ENCODE measurements at places on chromosomes 1 and 21.

- no peak for DNase-seq
These were observed 2.0 kb downstream of the EPHB2 start for GRCh38 chr1:22712502-22713271.

- DNase-seq = no peak
These were observed 895.6 kb downstream of the TTLL7 start for GRCh38 chr1:83103341-83103740.

- DNase-seq = no peak
These were observed 158.5 kb upstream of the LMO4 start for GRCh38 chr1:87170157-87170556.

DNA sequence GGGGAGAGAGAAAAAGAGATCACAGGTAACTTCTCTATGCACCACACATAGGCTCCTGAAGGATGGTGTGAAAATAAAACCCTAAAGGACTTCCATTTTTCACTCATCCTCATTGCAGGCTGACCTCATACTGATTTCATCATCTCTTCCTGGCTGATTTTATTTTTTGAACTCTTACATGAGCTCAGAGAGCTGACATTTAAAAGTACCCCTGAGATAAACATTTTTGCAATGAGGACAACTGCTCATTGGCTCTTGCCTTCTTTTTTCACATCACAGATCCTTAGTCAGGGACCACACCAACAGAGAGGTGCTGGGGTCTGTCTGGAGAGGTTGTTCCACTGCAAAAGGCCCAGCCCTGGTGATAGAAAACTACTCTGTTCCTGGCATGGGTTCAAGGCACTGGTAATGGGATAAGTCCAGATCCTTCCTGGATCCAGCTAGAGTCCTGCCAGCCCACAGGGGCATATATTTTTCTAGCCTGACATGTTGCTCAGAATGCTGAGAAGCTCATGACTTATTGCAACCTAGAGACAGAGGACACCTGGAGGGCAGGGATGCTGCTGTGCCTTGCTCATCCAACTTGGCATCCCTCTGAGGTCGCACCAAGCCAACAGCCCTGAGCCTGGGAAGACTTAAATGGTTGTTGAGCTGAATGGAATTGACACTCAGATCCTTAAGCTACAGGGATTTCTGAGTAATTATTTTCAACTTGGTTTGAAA lies 360.0 kb downstream of the HHAT start:
- DNase-seq = no peak

DNA sequence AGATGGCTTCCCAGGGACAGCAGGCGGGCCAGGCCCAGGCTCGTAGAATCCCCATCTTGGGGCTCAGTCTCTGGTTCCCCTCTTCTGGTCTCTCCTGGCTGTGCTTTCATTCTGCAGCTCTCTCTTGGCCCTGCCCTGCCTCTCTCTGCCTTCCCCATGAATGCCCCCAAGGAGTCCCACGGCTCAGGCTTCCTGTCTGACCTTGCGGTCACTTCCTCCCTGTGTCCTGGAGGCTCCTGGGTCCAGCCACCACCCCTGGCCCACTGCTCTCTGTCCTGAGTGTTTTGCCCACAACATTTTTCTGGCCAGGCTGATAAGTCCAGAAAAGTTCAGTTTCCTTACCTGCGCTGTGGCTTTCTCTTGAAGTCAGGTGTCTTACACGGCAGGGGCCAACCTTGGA lies 29.1 kb downstream of the PIGP start:
- DNase-seq = no peak

DNA sequence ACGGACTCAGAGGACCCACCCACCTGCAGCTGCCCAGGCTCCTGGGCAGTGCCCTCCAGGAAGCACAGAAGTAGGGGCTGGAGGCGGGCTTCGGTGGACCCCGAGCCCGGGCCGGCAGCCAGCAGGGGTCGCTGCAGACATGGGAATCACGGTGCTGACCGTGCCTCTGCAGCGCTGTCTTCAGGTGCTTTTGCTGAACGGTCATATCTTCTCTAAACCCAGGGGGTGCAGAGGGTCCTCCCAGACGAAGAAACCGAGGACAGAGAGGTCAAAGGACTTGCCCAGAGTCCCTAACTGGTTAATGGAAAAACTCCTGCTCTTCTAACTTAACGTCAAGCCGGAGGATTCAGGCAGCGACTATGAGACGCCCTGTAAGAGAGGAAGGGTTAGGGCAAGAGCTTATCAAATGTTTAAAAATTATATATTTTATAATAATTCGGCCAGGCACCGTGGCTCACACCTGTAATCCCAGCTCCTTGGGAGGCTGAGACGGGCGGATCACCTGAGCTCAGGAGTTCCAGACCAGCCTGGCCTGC lies 21.5 kb upstream of the LEFTY2 start:
- no peak for DNase-seq

DNA sequence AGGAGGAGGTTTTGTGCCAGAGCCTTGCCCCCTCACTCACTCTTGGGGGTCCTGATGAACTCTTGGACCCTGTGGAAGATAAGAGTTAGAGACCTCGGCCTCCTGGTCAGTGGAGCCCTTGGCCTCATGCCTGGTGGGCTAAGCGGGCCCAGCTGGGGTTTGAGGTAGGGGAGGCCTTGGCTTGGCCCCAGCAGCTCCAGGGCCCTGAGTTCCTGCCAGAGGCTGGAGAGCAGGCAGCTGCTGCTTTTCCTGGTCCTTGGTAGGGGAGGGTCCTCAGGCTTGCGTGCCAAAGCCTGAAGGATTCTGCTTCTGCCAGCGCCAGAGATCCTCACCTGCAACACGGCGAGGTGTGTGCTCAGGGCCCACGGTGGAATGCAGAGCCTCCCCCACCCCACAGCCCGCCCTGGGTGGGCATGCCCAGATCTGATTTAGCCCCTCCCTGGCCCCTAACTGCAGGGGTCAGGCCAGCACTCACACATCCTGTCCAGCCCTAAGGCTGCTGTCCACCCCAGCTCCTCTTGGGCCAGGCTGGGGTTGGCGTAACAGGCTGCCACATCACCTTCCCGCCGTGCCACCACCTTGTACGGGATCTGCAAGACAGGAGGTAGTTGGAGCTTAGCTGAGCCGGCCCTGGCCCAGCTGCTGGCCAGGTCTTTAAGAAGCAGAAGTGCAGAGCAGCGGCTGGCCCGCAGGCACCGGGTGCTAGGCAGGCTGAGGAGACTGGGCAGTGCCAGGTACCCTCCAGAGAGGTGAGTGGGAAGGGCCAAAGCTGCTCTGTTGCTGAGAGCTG lies 4.7 kb downstream of the GALE start:
- DNase-seq = no peak

GRCh38 chr1:20234788-20235535 lies 48.6 kb upstream of the PLA2G2C start:
- DNase-seq = no peak

- no peak for DNase-seq
These were observed 44.5 kb upstream of the CCDC190 start for GRCh38 chr1:162905174-162906158.

DNA sequence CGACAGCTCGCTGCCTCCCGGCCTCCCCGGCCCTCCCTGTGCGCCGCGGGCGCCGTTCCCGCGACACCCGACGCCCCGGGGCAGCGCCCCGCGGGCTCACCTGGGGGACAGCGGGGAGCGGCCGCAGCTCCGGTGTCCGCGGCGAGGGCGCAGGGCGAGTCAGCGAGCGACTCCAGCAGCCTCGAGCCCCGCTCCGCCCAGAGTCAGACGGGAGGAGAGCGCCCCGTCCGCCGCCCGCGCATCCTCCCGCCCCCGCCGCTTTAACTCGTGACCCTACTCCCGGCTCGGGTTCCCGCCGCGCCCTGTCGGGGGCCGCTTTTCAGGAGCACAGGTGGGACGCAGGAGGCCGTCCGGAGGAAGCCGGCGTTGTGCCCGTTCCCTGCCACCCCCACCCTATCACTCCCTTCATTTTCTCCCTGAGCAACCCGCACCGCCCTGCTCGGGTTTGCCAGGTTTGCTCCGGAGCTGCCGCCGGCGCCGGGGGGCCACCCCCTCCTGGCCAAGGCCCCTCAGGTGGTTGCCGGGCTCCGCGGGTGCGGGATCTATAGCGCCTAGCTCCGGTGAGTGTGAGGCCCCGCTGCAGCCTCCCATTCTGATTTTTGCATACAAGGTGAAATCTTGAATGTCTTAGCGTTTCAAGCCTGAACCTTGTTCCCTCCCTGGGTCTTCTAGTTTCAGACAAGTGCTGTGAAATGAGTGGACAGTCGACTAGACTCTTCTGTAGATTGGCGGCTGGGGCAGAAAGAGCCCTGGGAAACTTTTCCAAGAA lies at the start of gene MCOLN3:
Gene MCOLN3 (minus strand): TSS at position 205 of the 769 bp plus-strand sequence. CDS start 3,140 bp downstream, outside the sequence.
- DNase-seq = peak; percentile 30

DNA sequence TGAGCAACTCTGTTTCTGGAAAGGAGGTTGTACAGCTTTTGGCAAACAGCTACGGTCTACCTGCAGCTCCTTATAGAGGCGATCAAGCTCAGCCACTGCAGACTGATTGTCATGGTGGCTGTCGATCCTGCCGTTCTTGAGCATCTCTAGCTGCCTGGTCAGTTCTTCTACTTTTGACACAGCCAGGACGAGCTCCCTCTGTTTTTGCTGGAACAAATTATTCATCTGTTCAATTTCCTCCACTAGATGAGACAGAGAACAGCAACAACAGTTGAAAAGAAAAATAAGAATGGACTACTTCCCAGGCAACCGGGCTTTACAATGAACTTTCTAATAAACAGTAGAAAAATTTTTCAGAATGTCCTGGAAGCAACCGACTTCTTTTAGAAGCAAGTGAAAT lies 42.5 kb downstream of the TP53BP2 start:
- no peak for DNase-seq

DNA sequence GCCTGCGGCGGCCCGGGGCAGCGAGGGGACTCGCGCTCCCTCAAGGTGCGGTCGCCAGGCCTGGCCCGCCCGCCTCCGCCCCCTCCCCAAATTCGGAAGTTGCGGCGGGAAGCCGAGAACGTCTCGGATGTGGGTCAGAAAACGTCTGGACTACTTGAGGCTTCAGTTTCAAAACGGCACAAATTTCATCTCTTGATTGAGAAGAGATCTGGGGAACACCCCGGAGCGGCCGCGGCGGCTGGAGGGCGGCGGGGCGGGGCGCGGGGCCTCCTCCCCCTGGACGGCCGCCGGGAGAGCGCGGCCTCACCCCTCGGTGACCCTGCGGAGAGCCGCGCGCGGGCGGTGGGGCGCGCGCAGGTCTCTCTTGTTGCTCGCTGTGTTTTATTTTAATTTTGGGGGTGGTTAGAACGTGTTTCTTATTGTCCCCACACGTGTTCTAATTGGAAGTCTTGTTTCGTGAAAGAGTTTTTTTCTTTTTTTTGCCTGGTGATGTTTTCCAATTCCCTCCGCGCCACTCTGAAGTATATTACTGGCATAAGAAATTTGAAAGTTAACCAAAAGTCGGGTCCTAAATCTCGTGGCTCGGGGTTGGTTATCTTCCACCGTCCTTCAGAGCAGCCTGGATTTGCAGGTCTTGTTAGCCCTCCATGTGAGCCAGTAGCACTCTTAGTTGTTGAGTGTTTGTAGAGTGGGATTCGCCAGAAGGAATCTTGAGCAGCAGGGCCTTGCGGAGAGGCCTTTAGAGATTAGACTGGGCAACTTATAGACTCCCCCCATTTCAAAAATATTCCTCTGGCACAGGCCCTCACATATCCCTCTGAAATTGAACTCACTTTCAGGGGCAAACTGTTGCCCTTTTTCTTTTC lies 749 bp downstream of the PCBP3 start:
- peak; percentile 15 for DNase-seq

GRCh38 chr1:168907786-168908348 lies 178.9 kb upstream of the DPT start:
- DNase-seq = no peak

DNA sequence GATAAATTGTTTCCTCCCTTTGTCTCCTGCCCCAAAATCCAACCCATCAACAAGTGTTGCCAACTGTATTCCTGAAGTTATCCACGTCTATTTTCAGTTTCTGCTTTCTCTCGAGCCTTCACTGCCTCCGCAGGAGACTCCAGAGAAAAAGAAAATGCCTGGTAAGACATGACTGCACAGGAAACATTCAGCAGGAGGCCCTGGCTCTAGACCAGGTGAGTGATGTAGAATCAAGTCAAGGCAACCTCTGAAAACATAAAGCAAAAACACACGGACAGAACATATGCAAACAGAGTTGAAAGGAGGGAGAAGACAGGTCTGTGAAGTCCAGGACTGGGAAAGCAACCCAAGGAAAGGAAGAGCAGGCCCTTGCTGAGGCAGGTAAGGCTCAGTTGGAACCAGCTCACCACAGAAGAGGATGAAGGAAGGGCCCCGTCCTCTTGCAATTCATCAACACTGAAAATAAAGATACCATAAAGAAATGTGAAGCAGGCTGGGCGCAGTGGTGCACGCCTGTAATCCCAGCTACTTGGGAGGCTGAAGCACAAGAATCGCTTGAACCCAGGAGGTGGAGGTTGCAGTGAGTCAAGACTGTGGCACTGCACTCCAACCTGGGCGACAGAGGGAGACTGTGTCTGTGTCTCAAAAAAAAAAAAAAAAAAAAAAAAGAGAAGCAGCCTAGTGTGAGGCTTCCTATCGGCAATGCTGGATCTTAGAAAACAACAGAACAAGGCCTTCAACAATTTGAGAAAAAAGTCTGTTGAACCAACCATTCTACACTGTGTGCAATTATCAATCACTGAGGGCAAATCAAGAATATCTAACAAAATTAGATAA lies 8.8 kb downstream of the NOL9 start:
- no peak for DNase-seq

DNA sequence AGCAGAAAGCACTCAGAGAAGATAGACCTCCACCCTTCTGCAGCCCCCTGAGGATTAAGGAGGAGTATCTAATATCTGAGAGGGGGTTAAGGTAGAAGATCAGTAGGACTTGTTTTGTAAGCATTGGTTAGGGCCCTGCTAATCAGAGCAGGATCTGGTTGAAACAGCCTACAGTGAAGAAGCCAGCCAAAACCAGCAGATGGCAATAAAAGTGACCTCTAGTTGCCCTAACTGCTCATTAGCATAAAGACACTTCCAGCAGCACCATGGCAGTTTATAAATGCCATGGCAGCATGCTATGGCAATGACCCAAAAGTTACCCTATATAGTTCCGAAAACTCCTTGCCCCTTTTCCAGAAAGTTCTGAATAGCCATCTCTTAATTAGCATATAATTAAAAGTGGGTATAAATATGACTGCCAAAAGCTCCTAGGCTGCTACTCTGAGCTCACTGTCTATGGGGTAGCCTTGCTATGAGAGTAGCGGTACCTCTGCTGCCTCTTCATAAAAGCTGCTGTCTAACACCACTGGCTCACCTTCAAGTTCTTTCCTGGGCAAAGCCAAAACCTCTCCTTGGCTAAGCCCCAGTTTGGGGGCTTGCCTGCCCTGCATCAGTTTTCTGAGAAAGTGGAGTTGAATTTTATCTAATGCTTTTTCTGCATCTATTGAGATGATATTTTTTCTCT lies 254.2 kb downstream of the PAPPA2 start:
- no peak for DNase-seq
